ENCODE measurements at places on chromosomes 2 and 18.

- no peak for DNase-seq
Observed at GRCh38 chr2:241080405-241081189, 21.5 kb downstream of the MTERF4 start.

DNA sequence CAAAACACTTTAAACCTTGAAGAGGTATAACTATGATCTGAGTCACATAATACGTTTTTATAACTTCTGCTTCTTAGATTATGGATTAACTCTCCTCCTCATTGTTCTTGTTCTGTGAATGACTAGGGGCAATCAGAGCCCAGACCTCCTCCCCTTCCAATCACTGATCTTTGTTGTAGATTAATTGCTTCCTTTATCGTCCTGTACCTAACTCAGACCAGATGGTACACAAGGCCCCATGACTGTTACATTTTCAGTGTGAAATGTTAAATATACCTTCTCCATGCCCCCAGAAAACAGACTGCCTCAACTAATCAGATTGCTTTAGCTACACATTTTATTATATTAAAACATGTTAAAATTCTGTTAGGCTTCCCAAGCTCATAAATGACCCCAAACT, 211.7 kb downstream of the RNF152 start:
- no peak for DNase-seq

DNA sequence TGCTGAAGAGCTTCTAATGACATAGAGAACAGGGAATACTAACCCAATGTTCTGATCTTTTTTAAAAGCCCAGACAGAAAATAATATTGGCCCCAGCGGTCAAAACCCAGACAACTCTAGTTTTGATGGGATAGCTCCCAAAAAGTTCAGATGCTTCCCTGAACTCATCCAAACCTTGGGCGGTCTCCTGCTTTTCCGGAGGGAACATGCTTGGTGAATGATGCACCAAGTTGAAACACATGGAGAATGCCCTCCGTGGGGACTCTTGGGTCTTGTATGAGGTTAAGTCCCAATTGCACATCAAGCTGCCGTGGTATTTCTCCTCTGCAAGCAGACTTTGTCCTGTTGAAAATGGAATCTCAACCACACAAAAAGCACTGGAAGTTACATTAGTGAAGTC, 120.7 kb upstream of the CTAGE1 start:
- no peak for DNase-seq

DNA sequence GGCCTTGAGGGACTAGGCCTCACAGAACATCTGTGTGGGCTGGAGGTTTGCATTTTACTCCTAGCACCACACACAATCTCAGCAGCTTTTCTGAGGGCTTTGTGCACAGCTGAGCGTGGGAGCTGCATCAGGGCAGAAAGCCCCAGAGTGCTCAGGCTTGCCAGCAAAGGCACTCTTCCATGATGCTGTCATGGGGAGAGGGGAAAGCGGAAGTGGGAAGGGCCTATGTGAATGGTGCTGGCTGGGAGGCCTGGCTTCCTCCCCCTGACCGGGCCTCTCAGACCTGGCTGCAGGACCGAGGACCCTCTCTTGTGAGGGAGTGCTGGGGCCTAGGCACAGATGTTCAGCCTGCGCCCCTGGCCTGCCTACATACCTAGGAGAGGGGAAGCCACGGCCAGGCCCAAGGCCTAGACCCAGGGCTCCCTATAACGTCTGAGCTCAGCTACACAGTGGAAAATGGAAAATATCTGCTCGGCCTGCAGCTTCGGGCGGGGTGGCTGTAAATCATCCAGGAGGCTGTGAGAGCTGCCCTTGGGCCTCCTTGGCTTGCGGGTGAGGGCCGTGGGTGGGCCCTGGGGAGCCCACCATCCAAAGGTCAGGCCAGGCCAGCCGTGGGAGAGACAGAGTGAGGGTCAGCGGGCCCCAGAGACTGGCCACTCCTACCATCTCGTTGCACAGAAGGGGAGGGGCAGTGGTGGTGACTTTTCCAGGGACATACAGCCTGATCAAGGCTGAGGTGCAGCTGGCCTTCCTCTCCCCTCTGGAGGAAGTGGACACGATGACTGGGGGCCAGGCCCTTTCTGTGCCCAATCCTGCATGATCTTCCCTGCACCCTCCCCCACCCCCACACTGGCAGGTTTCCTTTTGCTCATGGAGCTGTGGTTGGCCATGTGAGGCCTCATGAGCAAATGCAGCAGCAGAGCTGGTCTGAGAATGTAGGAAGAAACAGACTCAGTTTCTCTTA, 22.8 kb downstream of the GLI2 start:
- peak; percentile 87 for DNase-seq

GRCh38 chr2:52810460-52810859, 957.1 kb upstream of the CHAC2 start:
- DNase-seq = peak; percentile 5

DNA sequence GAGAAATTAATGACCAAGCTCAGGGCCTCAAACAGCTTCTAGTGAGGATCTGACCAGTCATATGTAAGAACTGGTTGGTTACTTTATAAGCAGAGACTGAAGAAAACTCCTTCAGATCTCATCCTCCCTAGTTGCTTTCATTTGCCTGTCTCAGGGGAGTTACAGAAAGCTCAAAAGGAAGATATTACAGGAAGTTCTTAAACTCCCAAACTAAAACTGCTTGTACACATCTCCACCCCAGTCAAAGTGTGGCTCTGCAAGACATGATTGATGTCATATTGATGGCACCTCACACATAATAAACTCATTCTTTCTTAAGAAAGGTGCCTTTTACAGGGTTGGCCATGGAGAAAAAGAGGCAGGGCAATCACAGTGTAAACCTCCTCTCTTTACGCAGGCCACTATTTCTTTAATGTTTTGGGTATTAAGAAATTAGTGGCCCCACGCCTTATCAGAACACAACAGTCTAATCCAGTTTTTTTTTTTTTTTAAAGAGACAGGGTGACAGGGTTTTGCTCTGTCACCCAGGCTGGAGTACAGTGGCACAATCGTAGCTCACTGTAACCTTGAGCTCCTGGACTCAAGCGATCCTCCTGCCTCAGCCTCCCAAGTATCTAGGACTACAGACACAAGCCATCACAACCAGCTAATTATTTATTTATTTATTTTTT, 62.6 kb upstream of the STK17B start:
- no peak for DNase-seq

DNA sequence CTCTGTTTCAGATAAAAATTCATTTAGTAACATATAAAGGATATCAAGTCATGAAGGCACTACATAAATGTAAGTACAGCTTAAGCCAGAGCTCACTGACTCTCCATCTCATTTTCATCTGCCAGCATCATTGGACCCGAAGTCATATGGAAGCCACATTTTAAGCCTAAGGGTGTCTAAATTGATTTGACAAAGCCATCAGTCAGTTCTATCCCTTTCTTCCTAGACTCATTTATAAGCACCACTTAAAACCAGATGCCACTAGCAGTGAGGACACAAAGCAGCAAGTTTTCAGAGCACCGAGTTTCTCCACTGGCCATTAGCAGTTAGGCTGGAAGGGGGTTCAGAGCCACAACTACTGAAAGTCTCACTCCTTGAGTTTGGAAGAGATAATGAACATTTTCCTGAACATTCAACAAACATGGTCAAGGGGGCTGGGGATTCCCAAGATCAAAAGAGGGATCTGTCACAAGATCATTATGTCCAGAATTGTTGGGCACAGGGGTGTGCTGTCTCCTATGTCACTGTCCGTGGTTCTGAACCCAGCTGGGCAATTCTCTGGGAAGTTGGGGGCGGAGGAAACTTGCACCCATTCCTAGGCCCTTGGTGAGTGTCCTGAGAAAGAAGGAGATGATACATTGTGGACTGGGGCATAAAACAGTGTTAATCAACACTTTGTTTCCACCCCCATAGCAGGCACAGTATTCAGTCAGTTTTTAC, 158.5 kb upstream of the LMAN1 start:
- no peak for DNase-seq

DNA sequence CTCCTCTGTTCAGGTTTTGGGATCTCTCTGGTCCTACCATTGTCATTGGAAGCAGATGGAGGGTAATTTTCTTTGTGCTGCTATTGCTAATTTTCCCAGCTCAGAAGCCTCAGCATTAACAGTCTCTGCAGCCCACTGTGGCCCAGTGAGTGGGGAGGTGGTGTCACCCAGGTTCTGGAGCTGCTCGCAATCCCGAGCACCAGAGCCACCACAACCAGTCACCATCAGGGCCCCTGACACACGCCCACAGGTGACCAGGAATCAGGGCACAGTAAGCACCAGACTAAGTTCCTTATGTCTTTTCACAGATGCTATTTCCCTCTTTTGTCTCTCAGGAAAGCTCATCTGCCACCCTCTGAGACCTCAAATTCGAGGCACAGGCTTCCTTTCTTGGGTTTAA, 87.9 kb downstream of the SEPTIN10 start:
- DNase-seq = no peak

DNA sequence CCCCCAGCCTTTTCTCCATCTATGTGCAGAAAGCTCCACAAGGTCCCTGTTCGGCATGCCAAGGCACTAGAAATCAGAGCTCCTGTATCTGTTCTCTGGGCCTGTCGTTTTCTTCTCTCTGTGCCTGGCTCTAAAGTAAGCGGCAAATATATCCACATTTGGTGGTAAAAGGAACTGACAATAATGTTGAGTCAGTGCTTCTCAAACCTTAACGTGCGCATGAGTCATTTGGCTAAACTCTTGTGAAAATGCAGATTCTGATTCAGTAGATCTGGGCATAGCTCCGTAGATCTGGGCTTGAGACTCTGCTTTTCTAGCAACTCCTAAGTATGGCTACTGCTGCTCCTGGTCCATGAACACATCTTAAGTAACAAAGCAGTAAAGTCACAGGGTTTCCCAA, 16.5 kb upstream of the ACSL3 start:
- peak; percentile 84 for DNase-seq

- no peak for DNase-seq
Observed at GRCh38 chr2:78020491-78020890, 498.3 kb upstream of the LRRTM4 start.

GRCh38 chr2:128941751-128942150, 623.1 kb upstream of the HS6ST1 start:
- no peak for DNase-seq

DNA sequence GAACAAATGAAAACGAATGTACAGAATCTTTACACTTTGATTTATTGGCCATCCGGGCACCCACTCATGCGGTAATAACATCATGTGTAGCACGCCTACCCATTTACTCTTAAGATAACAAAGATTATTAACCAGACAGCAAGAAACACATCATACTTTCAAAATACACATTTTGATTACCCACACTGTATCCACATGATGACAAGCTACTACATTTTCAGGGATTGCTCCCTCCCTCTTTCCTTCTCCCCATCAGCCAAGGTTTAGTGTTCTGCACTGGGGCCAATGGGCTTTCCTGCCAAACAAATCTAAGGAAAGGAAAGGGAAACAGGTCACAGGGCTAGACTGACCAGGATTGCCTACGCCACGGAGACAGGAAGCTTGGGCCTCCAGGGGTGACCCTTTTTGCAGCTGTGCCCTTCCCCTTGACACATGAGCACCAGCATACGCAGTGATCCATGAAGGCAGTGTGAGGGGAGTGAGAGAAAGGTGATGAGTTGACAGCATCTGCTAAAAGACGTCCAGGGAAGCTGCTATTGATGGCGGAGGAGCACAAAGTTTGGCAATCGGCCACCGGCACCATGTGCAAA, 76.5 kb downstream of the ZNF521 start:
- DNase-seq = no peak

DNA sequence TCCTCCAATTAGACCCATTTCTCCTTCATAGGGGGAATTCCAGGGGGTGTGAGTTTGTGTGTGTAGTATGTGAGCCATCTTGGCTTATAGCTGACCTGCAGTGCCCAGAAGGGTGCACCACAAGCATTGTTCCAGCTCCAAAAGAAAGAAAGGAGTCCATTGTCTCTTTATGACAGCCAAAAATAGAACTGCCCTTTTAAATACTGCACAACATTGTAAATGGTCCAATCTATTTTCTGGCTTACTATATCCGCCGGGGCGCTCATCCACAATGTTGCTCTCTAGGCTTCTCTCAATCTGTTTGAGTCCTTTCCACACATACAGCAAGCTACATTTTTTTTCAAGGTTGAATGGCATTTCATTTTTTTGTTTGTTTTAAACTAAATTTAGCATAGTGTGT, 517.5 kb downstream of the STK39 start:
- no peak for DNase-seq

- DNase-seq = no peak
Observed at GRCh38 chr18:55858661-55859515, 270.9 kb upstream of the TCF4 start.

GRCh38 chr2:162232671-162233070, 10.6 kb downstream of the FAP start:
- no peak for DNase-seq

DNA sequence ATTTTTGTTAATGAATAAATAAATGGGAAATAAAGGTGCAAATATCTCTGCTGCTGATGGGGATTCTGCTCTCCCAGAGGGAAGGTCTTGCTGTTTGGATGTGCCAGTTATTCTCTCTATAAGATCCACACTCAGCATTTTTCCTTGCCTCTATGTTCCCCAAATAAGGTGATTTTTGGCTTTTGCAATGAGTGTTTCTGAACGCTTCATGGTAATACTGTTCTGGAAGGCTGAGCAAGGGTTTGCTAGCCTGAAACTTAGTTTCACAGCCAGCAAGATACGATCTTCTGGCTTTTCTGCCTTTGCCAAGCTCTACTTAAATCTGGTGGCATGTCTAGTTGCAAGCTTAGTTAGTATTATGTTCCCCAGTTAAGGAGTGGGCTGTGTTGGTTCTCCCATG, 114.6 kb downstream of the LPIN1 start:
- DNase-seq = no peak

- DNase-seq = peak; percentile 11
Observed at GRCh38 chr18:73283032-73283431, 415.2 kb upstream of the NETO1 start.

DNA sequence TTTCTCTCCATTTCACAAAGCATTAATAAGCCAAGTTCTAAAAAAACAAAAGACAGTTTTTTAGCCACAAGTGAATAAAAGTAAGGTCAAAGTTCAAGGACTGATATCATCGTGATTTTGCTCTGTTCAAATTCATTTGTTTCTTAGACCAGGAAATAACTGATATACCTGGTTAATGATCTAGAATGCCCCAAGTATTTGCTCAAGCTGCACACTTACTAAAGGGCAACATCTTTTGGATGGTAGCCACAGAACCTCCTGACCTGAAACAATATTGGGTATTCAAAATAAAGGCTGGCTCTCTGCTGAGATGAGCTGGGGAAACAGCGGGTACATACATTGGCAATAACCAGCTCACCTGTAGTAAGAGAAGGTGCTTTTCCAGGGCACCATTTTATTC, 314.7 kb upstream of the LYPD1 start:
- no peak for DNase-seq

DNA sequence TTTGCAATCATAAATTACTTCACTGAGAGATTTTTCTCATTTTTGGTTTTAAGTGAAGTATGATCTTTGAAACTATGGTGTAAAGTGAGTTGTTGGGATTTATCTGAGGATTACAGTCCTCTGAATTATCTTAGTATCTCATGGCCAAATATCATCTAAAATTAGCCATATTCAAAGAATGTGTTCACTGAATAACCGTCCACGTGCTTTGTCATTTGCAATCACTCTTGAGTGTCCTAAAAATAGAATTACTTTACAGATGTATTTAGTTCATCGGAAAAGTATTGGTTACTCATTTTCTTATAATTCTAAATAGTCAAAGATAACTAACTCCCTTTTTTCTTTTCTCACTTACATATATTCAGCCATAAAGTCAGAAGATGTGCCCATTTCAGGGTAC, 141.2 kb downstream of the RTN4 start:
- no peak for DNase-seq

Measured in skeletal muscle cell (primary cell).